ENCODE measurements at places on chromosomes 6 and 20. TPM values are rescaled to one million over a fixed set of nuclear protein-coding genes. Genes with fewer than 3 reads are reported as not detected.

- peaks cover 21% of the 10 kb centered on the region for H3K4me1 ChIP-seq
- H3K27ac ChIP-seq, result no peak overlapping the region
- no peaks in the 10 kb centered on the region for H3K36me3 ChIP-seq
- no peaks in the 10 kb centered on the region for H3K27me3 ChIP-seq
These were observed 31.9 kb downstream of the SLC2A12 start for GRCh38 chr6:134020543-134020942.

- no peak overlapping the region for H3K4me3 ChIP-seq
- no peaks in the 10 kb centered on the region for H3K36me3 ChIP-seq
- no peak overlapping the region for H3K27ac ChIP-seq
- peak; percentile 37 for DNase-seq
These were observed 133.5 kb downstream of the TBC1D7 start for GRCh38 chr6:13194852-13195251.

The PLA2G7 gene
- total RNA-seq, result 1.8 TPM

- no peak overlapping the region for H3K4me3 ChIP-seq
- no peaks in the 10 kb centered on the region for H3K36me3 ChIP-seq
- no peaks in the 10 kb centered on the region for H3K27me3 ChIP-seq
- no peak overlapping the region for H3K27ac ChIP-seq
- no peak for DNase-seq
These were observed 79.2 kb upstream of the RIPOR2 start for GRCh38 chr6:25014791-25015560.

- H3K4me3 ChIP-seq, result no peak overlapping the region
- H3K36me3 ChIP-seq, result peaks cover 36% of the 10 kb centered on the region
- H3K27ac ChIP-seq, result no peak overlapping the region
- DNase-seq, result no peak
These were observed 77.6 kb downstream of the WASF1 start for GRCh38 chr6:110101885-110102284.

The RSPO4 gene
- total RNA-seq, result 1.0 TPM

- H3K36me3 ChIP-seq, result no peaks in the 10 kb centered on the region
- H3K27me3 ChIP-seq, result no peaks in the 10 kb centered on the region
- H3K4me1 ChIP-seq, result no peaks in the 10 kb centered on the region
- DNase-seq, result no peak
- no peak overlapping the region for H3K27ac ChIP-seq
- H3K4me3 ChIP-seq, result no peak overlapping the region
These were observed 11.6 kb upstream of the F13A1 start for GRCh38 chr6:6331946-6332601.

The SPTLC3 gene
- 4.2 TPM for total RNA-seq

The SIM1 gene
- total RNA-seq, result not detected

DNA sequence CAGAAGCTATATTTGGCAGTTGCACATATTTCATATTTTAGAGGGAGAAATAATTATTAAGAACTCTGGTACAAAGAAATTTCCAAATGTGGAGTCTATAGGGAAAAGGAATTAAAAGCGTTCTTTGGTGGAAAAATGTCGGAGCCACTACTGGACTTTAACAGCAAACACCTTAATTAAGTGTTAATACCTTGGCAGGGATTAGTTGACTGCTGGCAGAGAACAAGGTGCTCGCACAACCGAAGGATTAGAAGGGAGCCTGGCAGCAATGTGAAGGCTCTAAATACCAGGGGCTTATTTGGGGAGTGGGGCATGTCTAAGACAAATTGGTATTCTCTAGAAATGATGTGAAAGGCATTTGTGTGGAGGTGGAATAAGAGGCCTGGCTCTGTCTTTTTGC, 98.9 kb downstream of the PAK5 start:
- DNase-seq, result peak; percentile 13
- H3K4me1 ChIP-seq, result no peaks in the 10 kb centered on the region
- no peaks in the 10 kb centered on the region for H3K36me3 ChIP-seq

DNA sequence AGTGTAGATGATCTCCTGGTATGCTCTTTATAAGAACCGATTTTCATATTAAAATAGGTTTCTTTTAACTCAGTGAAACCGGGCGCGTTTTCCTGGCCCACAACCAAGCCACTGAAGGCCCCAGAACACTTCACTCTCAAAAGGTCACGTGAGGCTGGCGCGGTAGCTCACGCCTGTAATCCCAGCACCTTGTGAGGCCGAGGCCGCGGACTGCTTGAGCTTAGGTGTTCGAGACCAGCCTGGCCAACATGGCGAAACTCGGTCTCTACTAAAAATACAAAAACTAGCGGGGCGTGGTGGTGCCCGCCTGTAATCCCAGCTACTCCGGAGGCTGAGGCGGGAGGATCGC, 402 bp upstream of the TAF8 start:
- peaks cover 16% of the 10 kb centered on the region for H3K4me1 ChIP-seq
- H3K27me3 ChIP-seq, result peaks cover 48% of the 10 kb centered on the region
- peak overlapping the region; percentile 83 for H3K4me3 ChIP-seq
- peak; percentile 28 for DNase-seq
- peaks cover 9% of the 10 kb centered on the region for H3K36me3 ChIP-seq

The TPMT gene
- total RNA-seq, result 22.1 TPM

- no peak overlapping the region for H3K4me3 ChIP-seq
- DNase-seq, result no peak
- no peak overlapping the region for H3K27ac ChIP-seq
- H3K4me1 ChIP-seq, result no peaks in the 10 kb centered on the region
These were observed 358.4 kb downstream of the BCKDHB start for GRCh38 chr6:80464901-80465300.

The MEP1A gene
- not detected for total RNA-seq

DNA sequence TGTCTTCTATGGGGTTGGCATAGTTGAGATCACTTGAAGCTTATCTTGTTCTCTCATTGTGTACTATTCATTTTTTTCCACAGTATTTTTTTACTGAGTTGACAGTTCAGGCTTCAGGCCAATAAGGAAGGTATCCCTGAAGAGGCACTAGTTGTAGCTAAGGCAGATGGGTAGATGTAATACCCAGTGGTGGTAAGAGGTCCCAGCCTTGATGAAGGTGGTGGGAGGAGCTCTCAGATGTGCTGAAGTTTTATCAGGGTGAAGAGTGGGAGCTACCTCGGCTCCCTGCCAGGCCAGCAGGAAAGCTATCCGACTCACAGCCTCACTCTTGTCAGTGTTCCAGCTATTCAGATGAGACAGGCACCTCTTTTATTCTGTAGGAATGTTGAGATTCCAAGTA, 87.7 kb upstream of the UFL1 start:
- H3K36me3 ChIP-seq, result no peaks in the 10 kb centered on the region
- no peaks in the 10 kb centered on the region for H3K4me1 ChIP-seq
- no peaks in the 10 kb centered on the region for H3K27me3 ChIP-seq
- no peak for DNase-seq
- H3K27ac ChIP-seq, result no peak overlapping the region
- no peak overlapping the region for H3K4me3 ChIP-seq

DNA sequence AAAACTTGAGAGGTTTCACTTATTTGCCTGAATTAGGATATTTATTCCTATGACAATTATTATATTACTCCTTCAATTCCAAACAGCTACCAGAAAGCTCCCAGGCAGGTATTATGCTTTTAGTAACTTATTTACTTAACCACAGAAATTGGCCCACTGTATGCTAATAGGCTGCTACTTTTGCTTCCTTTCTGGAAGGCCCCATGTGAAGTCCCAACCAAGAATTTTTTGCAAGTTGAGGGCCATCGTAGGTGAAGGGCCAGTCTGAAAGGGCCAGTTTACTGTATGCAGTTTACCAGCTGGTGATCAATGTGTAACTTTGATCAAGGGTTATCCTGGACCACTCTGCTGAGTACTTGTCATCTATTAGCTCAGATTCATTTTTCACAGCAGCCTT, 45.0 kb downstream of the EDN1 start:
- no peak for DNase-seq
- H3K27me3 ChIP-seq, result no peaks in the 10 kb centered on the region
- peaks cover 12% of the 10 kb centered on the region for H3K4me1 ChIP-seq
- no peaks in the 10 kb centered on the region for H3K36me3 ChIP-seq
- no peak overlapping the region for H3K4me3 ChIP-seq

DNA sequence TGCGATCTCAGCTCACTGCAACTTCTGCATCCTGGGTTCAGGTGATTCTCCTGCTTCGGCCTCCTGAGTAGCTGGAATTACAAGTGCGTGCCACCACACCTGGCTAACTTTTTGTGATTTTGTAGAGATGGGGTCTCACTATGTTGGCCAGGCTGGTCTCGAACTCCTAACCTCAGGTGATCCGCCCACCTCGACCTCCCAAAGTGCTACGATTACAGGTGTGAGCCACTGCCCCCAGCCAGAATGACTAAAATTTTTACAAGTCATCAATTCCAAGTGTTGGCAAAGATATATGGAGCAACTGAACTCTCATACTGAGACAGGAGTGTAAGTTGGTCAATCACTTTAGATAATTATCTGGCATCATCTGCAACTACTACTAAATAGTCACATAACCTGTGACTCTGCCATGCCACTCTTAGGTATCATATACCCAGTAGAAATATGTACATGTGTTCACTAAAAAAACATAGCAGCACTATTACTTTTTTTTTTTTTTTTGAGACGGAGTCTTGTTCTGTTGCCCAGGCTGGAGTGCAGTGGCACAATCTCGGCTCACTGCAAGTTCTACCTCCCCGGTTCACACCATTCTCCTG, 3.0 kb downstream of the EIF6 start:
- H3K27ac ChIP-seq, result no peak overlapping the region
- H3K36me3 ChIP-seq, result no peaks in the 10 kb centered on the region

The ALDH8A1 gene
- total RNA-seq, result not detected

GRCh38 chr6:168100011-168100802, 21.2 kb upstream of the FRMD1 start:
- DNase-seq, result no peak
- H3K36me3 ChIP-seq, result no peaks in the 10 kb centered on the region
- H3K27ac ChIP-seq, result no peak overlapping the region
- no peaks in the 10 kb centered on the region for H3K4me1 ChIP-seq
- no peak overlapping the region for H3K4me3 ChIP-seq
- H3K27me3 ChIP-seq, result no peaks in the 10 kb centered on the region

The DAAM2 gene
- total RNA-seq, result 2.1 TPM

DNA sequence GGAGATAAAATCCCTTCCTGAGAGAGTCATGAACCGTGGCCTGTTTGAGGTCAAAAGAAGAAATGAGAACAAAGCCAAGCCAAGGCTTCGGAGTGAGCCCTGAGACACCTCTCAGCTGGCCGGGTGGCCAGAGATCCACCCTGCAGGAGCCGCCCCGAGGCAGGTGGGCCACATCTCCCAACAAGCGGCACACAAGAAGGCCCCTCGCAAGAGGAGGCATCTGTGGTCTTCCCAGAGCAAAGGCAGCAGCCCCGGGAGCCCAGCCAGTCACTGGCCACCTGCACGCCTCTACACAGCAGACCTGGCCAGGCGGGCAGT, 30.9 kb upstream of the AFDN start:
- H3K27ac ChIP-seq, result no peak overlapping the region
- H3K36me3 ChIP-seq, result no peaks in the 10 kb centered on the region
- DNase-seq, result no peak

DNA sequence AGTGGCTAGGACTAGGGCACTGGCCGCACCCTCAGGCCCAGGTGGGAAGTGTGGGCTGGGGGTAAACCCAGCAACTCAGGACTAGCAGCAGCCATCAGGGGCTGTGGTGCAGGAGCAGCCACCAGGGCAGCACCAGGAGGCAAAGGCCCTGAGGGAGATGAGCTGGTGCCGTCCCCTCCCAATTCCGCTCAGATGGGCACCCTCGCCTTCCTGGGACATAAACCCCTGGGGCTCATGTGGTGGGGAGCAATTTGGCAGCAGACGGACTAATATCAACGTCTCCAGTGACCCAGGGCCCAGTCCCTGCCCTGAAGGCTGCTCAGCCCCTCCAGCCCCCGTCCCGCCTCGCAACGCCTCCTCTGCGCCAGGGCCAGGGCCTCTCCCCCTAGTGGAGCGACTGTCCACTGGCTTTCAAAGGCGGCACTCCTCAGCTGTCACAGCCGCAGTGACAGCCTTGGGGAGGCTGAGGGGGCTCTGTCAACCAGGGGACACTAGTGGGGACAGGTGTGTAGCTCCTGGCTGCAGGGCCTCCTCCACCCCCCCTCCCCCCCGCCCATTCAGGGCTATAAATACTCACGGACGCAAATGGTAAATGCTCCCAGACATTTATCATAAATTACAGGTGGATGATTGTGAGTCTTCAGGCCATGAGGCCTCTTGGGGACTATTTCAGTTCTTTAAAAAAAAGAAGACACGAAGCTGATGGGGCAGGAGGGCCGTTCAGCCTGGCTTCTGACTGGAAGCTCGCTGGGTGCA, 349.9 kb downstream of the ZFAND3 start:
- no peak overlapping the region for H3K27ac ChIP-seq
- H3K27me3 ChIP-seq, result no peaks in the 10 kb centered on the region
- H3K4me1 ChIP-seq, result peaks cover 18% of the 10 kb centered on the region

GRCh38 chr6:26104457-26105108, 17.4 kb downstream of the HFE start:
- DNase-seq, result no peak
- peaks cover 13% of the 10 kb centered on the region for H3K4me1 ChIP-seq
- H3K27ac ChIP-seq, result peak overlapping the region; percentile 42

DNA sequence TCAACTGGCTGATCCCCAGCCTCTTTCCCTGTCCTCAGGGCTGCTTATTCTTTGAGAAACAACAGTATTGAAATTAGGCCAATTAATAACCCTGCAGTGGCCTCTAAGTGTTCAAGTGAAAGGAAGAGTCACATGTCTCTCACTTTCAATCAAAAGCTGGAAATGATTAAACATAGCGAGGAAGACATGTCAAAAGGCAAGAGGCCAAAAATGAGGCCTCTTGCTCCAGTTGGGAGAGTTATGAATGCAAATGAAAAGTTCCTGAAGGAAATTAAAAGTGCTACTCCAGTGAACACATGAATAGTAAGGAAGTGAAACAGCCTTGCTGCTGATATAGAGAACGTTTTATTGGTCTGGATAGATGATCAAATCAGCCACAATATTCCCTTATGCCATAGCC, 131.5 kb downstream of the MACROD2 start:
- no peak for DNase-seq
- H3K27me3 ChIP-seq, result no peaks in the 10 kb centered on the region
- H3K36me3 ChIP-seq, result no peaks in the 10 kb centered on the region
- no peak overlapping the region for H3K4me3 ChIP-seq

DNA sequence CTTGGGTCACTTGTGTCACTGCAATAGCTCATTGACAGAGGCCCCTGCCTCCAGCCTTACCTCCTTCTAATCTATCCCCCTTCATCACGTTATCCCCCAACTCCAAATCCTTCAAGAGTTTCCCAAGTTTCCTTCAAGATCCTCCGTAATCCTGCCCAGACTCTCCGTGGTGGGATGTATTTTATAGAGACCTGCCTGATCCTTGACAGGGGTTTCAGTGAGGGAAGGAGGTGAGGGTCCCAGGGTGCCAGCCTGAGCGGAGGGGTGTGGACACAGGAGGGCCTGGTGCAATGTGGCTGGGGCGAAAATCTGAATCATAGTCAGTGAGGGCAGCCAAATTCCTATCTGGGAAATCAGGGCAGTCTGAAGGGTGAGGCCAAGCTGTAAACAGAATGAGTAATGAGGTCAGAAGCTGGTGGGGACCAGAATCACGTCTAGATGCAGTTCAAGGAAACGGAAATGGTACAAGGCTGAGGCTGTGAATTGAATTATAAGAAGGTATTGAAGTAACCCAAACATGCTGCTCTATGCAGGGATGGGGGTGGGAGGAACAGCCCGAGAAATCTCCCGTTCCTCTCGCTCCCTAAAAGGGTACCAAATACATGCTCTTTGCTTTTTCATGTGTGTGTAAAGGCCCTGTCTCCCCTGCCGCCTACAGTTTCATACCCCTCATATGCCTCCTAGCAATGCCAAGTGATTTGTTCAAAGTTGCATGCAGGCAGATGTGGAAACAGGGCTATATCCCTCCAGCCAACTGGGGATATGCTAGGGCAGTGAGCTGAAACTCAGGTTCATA, 35.4 kb upstream of the PIM1 start:
- no peak for DNase-seq
- peaks cover 35% of the 10 kb centered on the region for H3K4me1 ChIP-seq
- no peaks in the 10 kb centered on the region for H3K27me3 ChIP-seq
- no peaks in the 10 kb centered on the region for H3K36me3 ChIP-seq
- no peak overlapping the region for H3K4me3 ChIP-seq

The CLIC5 gene
- not detected for total RNA-seq
